ENCODE measurements at places on chromosomes 7 and 10. TPM values are rescaled to one million over a fixed set of nuclear protein-coding genes. Genes with fewer than 3 reads are reported as not detected.

- no peak for DNase-seq
Observed at GRCh38 chr10:132612571-132613504, 75.3 kb downstream of the INPP5A start.

- no peak for DNase-seq
Observed at GRCh38 chr7:158576050-158576762, 11.4 kb downstream of the PTPRN2 start.

- DNase-seq, result no peak
Observed at GRCh38 chr7:158453663-158454062, 134.0 kb downstream of the PTPRN2 start.

DNA sequence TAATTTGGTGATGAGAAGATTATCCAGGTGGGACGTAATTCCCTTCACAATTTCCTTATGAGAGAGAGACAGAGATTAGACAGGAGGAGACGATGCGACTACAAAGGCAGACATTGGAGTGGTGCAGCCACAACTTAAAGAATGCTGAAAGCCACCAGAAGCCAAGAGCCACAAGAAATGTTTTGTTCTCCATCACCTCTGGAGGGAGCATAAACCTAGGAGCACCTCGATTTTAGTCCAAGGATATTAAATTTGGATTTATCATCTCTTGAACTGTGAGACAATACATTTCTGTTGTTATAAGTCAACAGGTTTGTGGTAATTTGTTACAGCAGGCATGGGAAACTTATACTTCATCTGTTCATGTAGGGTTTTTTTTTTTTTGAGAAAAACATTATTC is 418.9 kb downstream of the DGKB start:
- no peak for DNase-seq

DNA sequence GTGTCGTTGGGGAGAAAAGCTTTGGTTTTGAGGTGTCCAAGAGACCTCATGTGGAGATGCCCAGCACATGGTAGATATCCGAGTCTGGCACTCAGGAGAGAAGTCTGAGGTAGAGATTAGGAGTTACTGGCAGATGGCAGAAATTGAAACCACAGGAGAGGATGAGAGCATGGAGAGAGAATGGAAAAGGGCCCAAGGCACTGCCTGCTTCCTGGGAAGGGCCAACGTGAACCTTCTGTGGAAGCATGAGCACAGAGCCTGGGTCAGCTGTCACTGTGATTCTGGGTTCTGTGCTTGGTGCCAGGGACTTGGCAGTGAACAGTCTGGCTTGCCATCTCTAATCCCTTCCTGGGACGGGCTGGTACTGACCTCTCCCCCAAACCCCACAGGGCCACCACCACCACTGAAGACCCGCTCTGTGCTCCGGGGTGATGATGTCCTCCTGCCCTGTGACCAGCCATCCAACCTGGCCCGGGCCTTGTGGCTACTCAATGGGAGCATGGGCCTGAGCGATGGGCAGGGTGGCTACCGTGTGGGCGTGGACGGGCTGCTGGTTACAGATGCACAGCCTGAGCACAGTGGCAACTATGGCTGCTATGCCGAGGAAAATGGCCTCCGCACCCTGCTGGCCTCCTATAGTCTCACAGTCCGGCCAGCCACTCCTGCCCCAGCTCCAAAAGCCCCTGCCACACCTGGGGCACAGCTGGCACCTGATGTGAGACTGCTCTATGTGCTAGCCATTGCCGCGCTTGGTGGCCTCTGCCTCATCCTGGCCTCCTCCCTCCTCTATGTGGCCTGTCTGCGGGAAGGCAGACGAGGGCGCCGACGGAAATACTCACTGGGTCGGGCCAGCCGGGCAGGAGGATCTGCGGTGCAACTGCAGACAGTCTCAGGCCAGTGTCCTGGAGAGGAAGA is 4.1 kb downstream of the MRPL43 start:
- no peak for DNase-seq

DNA sequence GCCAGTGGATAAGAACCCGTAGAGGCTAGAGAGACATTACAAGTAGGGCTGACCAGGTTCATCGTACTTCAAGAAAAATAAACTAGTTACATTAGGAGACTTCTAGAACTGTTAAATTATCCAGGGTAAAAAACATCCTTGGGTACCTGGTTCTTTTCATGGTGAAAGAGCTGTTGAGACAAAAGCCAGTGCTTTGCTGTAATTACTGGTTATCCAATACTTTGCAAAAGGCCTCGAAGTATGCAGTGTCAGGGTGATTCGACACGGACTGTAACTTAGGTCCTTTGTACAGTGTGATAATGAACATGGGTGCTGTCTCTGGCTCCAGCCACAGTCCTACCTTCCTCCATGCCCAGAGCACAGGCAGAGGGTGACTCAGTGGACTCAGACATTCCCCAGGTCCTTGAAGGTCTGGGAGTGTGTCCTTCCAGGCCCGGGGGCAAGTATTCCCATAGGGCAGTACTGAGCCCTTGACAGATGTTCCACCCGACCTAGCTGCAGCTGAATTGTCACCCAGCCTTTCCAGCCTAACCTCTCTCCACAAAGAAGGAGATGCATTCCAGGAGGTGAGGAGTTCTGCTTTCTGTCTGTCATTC is 123.6 kb upstream of the TMEM72 start:
- DNase-seq, result no peak

GRCh38 chr7:51980313-51980712 is 663.7 kb upstream of the COBL start:
- no peak for DNase-seq

- DNase-seq, result no peak
Observed at GRCh38 chr7:92150450-92151017, 16.3 kb upstream of the CYP51A1 start.

DNA sequence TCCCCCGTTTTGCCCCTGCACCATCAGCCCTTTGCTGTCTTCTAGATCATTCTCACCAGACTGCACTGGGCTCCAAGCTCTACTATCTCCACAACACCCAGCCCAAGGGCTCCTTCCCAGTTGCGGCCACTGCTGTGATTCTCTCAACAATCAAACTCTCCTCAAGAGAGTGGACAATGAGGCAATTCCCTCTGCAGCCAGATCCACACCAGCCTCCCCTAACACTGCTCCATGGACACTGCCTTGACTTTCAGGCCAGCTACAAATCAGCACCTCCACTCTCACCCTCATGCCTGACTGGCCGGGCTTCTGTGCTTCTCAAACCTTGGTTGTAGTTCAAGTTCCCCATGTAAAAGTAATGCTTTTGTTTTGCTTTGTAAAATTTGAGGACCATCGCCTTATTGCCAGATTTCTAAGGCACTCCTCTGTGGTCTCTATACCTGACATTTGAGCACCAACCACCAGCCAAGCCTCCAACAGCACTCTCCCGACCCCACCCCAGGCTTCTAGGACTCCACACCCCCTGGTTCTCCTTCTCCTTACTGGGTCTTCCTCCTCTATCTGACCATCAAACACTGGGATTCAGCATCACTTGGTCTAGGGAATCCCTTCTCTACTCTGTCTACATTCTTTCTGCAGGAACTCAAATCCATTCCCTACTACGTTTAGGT is 45.4 kb downstream of the PPIF start:
- no peak for DNase-seq

DNA sequence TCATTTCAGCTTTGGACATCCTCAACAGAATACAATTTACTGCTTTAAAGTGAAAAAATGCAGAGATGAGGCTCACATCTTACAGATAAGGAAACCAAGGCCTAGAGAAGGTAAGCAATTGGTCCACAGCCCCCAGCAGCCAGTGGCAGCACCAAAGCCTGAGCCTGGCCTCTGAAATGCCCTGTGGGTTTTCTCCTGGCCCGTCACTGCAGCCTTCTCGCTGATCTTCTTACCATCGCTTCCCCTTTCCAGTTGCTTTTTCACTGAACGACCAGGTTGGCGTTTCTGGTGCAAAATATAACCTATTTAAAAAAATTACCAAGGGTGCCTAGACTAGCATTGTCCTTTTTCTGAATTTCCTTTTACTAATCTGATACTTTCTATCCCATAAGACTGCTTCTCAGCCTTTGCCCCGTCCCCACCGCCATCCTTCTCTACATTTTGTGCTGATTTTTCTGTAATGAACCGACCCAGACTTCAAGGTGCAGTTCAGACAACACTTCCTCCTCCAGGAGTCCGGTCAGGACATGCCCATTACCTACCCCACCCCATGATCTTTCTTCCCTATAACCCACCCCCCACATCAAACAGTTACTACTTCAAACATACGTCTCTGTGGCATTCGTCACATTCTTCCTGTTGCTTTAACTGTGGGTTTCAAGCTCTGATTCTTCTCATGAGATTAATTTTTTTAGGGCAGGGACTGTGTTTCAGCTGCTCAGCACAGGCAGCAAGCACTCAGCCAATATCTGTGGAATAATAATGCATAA is 289.4 kb downstream of the DNAJB6 start:
- DNase-seq, result peak; percentile 53

DNA sequence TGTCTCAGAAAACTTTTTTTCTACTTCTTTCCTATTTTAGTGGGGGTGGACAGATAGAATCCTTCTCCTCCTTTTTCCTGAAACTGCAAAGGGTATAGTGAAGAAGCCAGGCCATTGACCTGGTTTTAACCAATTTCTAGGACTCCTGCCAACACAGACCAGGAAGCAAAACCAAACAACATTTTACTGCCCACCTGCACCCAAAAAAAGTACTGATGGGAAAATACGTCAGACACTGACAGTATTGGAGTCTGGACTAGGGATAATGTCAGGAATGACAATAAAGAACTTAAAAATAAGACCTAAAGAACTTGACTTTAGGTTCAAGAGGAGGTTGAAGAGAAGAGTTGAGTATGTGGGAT is 5.0 kb upstream of the STEAP4 start:
- DNase-seq, result no peak

GRCh38 chr7:121961089-121961867 is 88.3 kb downstream of the PTPRZ1 start:
- no peak for DNase-seq

- DNase-seq, result no peak
Observed at GRCh38 chr7:134512271-134512670, 15.1 kb upstream of the AKR1B10 start.

GRCh38 chr7:94556028-94556427 is 46.4 kb downstream of the CASD1 start:
- DNase-seq, result no peak

DNA sequence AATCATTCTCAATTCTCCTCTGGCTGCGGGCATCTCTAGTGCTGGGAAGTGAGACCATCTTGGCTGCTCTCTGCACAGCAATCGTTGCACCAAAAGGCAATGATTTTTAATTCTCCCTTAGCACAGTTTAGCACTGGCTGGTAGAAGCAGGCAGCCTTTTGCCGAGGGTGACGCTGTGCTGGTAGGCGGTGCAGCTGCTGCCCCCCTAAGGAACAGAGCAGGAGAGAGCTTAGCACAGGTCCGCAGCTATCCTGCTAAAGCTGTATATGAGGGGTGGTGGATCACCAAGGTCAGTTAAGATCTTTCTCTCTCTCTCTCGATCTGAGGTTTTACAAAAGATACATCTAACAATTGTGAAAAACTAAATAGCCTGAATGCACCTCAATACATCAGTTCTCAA is 390.1 kb downstream of the GATA3 start:
- DNase-seq, result no peak

GRCh38 chr10:1086787-1087186 is 30.6 kb downstream of the WDR37 start:
- no peak for DNase-seq

- DNase-seq, result no peak
Observed at GRCh38 chr10:33279811-33280602, 54.5 kb downstream of the NRP1 start.

- no peak for DNase-seq
Observed at GRCh38 chr7:133364959-133365690, 112.2 kb downstream of the EXOC4 start.

DNA sequence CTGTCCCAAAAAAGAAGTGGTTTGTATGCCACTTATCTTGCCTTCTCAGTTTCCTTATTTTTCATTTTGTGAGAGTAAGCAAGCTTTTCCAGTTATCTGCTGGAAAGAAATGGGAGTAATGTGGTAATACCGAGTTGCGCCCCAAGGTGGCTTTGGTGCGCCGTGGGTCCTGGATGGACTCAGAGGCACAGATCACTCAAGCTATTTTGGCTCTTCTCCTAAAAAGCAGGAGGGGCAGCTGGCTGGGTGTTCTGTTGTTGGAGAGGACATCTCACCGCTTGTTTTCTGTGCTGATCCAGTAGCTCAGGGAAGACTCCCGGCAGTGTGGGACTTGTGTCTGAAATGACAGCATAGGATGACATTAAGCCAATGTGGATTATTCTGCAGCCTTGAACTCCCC is 16.4 kb downstream of the PRKRIP1 start:
- peak; percentile 42 for DNase-seq

- DNase-seq, result no peak
Observed at GRCh38 chr10:48454302-48455054, 148.0 kb downstream of the MAPK8 start.

The PRKAG2 gene
- 61.0 TPM for total RNA-seq

The ZNF804B gene
- not detected for total RNA-seq

The ECHDC3 gene
- total RNA-seq, result 0.47 TPM

The FRAT1 gene
- total RNA-seq, result 21.8 TPM

The OR2A1 gene
- total RNA-seq, result not detected

The TRIM74 gene
- total RNA-seq, result 6.0 TPM

The ITIH5 gene
- not detected for total RNA-seq

The NOS3 gene
- total RNA-seq, result 4.6 TPM

The MXI1 gene
- total RNA-seq, result 56.6 TPM

The HOXA9 gene
- total RNA-seq, result not detected

The GIMAP2 gene
- total RNA-seq, result 238 TPM

All from CD4-positive, alpha-beta memory T cell (primary cell).